Breast epithelium (tissue), 4 donors: ENCODE measurements at places on chromosomes 3 and 15. TPM values are rescaled to one million over a fixed set of nuclear protein-coding genes. Genes with fewer than 3 reads are reported as not detected.

DNA sequence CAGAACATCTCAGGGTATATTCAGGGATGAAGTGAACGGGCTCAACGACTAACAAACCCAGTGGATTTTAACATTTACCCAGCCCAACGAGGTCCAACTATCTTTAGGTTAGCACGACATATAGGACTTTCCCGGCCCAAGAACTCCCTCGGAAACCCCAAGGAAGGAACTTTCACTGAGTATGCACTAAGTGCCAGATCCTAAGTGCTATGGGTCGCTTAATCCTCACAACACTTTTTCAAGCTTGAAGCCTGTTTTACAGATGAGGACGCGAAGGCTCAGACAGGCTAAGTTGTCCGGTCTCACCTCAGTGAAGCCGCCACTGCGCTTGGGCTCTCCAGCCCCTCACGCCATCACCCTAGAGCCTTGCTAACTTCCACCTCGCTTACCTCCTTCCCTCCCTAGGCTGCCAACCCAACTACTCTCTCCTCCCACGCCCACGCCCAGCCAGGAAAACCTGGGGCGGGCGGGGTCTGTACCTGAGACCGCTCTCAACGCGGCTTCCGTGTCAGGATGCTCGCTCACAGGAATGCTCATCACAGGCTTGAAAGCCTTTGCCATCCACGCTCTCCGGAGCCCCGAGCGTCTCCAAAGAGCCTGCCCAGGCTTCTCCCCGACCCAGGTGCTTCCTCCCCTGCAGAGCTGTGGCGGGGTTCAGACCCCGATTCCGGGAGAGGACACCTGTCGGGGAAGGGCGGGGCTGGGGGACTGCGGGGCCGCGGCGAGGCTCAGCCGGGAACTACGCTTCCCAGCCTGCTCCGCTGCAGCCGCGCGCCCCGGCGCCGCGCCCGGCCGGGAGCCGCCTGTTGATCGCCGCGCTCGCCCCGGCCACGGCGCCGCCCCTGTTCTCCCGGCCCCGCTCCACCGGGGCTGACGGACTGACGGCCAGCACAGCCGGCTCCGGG, at the start of gene TMOD2:
TMOD2 (plus strand) TSS at position 806 of the 905 bp plus-strand sequence. CDS start 14,845 bp downstream, outside the sequence.
- DNase-seq, result peak; percentile 25

DNA sequence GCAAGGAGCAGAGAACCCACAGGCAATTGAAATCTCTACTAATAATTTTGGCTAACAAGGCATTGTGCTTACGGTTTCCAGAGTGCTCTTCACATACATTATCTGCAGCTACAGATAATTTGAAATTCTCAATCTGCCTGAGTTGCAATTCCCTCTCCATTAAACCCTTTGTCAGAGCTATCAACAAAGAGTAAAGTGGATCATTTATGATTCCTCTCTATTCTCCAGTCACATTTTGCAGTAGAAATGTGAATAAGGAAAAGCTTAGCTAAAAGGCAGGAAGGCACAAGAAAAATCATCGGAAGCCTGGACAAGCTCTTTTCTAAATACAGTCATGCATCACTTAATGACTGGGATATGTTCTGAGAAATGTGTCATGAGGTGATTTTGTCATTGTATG, 49.6 kb downstream of the FAM98B start:
- no peak for DNase-seq

- DNase-seq, result peak; percentile 50
These were observed 76.0 kb downstream of the GOLGA8G start for GRCh38 chr15:28456476-28457395.

DNA sequence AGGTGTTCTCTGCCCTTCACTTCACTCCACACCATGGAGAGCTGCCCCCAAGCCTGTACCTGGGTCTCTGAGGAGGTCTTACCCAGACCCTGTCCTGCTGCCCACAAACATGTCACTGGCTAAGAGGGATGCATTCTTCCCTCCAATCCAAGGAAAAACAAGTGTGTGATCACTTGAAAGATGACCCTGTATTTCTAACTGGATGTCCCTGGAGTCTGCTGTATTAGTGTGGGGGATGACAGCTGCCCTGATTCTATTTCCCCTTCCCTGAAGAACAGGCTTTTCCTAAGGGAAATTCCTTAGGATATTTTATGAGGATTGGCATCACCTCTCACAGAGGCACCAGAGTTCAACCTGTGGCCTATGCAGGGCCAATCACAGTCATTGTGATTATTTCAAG, 55.0 kb upstream of the GATA2 start:
- no peak for DNase-seq

- no peak for DNase-seq
These were observed 350.5 kb downstream of the TIGIT start for GRCh38 chr3:114644367-114644766.

GOLGA8S gene
- total RNA-seq, result under 0.01 TPM

GRCh38 chr3:70273492-70273891, 38.9 kb downstream of the MDFIC2 start:
- no peak for DNase-seq

POC1A gene
- total RNA-seq, result 2.7 TPM

TMEM43 gene
- 170 TPM for total RNA-seq
